ENCODE measurements at places on chromosomes 3 and 15.
A peak's percentile ranks its signal among the peaks of the same experiment; 100 is the strongest.

DNA sequence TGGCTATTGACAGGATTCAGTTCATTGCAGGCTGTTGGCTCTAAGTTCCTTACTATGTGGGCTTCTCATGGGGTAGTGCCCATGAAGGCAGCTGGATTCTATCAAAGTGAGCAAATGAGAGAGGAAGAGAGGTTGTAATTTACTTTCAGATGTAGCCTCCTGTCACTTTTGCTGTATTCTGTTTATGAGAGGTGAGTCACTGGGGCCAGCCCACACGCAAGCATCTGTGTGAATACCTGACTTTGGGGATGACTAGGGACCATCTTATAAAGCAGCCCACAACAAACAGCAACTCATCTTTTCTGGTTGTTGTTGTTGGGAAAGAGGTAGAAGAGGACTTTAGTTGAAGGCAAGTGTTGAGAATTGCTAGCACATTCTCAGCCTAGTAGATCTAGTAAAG is 506.3 kb upstream of the GRM7 start:
- DNase-seq, result no peak

DNA sequence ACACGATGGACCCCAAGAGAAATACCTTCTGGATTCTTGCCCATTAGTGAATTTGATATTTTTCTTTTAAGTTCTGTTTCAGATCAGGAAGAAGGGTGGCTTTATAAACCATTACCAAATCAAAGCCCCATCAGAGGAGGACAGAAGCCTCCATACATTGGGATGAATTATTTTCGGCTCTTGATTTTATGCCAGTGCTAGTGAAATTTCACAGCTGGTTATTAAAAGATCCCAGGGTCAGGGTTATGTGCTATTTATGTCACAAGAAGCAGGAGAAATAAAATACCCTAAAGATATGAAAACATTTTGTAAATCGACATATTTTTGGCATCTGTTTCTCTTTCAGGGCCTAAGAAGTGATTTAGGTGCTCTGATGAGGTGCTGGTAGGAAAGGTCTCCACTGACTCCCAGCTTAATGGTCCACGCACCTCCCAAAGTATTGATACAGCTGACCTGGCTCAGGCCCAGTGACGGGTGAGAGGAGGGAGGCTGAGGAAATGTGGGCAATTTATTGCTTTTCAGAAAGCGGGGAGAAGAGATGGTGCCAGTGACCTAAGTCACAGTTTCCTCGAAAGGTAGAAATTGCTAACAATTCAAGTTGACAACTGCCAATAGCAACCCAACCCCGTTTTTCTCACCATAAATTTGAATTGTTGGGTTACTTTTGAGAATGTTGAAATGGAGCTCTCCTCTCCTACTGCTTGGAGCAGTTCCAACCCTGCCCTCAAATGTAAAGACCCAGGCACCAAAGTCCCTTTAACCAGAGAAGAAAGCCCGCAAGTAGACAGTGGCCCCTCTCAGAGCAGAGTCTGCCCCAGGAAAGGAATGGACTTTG is 315.6 kb upstream of the NR2E3 start:
- DNase-seq, result no peak

- DNase-seq, result no peak
These were observed 7.5 kb downstream of the TMEM40 start for GRCh38 chr3:12751571-12751970.

DNA sequence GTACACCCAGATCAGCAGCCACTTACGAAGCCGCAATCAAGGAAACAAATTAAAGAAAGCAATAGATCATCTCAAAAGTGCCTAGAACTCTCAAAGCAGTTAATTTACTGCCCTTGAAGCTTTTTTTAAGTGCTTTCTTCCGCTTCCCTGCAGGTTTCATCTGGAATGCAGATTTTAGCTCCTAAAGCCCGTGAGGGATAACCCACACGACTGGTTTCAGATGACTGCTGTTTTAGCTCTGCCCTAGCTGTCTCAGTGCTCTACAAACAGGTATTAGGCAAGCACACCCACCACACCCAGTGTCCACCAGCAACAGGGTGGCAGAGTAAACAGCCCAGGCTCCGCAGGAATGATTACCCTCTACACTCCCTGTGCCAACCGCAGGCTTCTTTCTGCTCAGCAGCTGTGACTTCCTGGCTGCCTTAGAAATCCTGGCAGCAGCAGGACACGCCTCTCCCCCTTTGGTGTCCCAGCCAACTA is 126.0 kb downstream of the FMN1 start:
- DNase-seq, result peak; percentile 68

DNA sequence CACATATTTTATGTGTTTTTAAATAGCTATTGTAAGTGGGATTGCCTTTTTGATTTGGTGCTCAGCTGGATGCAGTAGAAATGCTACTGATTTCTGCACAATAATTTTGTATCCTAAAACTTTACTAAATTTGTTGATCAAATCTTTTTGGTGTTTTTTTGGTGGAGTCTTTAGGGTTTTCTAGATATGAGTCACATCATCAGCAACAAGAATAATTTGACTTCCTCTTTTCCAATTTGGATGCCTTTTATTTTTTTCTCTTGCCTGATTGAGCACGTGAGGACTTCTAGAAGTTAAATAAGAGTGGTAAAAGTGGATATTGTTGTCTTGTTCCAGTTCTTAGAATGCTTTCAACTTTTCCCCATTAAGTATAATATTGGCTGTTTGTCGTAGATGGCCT is 51.3 kb downstream of the TLNRD1 start:
- no peak for DNase-seq

- peak; percentile 22 for DNase-seq
These were observed 5.4 kb upstream of the ACSBG1 start for GRCh38 chr15:78239811-78240210.

DNA sequence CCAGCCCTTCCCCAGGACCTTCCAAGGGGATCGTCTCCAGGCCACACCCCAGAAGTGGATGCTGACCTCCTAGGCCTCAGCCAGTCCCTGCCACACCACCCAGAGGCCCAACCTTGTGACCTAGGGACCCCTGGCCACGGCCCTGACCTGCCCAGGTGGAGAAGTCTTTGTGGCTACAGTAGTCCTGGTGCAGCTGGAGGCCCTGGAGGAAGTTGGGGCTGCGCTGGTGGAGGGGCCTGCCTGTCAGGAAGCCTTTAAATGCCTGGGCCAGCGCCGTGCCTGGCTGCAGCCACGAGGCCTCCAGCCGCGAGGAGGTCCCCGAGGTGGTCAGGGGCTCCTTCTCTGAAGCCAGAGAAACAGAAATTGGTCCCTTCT is 23.4 kb downstream of the PLA2G4D start:
- DNase-seq, result peak; percentile 39

GRCh38 chr15:93800805-93801204 is 430.6 kb upstream of the MCTP2 start:
- DNase-seq, result no peak

GRCh38 chr3:45273681-45274515 is 47.8 kb upstream of the TMEM158 start:
- DNase-seq, result no peak

DNA sequence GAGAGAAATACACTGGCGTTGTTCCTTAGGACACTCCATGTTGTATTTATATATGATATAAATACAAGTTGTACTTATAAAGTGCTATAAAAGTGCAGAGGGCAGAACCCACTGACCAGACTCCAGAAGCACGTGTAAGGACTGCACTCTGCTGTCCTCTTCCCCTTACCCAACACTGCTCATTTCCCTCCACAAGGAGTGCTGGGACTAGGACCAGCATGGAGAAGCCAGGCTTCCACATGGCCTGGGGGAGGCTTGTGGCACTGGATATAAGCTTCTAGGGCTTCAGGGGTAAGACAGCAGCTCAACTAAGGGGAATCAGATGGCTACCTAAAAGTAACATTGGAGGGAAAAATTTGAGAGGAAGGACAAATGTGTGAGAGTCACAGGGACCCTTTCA is 556.9 kb downstream of the IGSF11 start:
- no peak for DNase-seq

GRCh38 chr3:150038830-150039229 is 68.1 kb upstream of the PFN2 start:
- no peak for DNase-seq

DNA sequence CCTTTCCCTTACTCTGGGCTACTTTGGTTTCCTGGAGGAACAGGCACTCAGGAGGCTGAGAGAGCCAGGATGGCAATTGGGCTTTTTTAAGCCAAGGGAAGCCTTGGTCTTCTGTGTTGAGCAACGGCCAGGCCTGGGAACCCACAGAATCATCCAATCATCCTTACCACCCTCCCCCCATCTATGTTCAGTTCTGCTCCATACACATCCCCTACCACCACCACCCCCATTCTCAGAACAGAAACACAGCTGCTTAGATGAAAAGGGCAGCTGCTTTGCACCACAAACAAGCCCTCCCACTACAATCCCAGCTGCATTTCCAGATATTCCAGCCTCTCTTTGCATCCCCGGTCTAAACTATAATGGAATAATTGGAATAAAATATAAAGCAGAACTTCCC is 21.0 kb downstream of the SEMA5B start:
- no peak for DNase-seq

DNA sequence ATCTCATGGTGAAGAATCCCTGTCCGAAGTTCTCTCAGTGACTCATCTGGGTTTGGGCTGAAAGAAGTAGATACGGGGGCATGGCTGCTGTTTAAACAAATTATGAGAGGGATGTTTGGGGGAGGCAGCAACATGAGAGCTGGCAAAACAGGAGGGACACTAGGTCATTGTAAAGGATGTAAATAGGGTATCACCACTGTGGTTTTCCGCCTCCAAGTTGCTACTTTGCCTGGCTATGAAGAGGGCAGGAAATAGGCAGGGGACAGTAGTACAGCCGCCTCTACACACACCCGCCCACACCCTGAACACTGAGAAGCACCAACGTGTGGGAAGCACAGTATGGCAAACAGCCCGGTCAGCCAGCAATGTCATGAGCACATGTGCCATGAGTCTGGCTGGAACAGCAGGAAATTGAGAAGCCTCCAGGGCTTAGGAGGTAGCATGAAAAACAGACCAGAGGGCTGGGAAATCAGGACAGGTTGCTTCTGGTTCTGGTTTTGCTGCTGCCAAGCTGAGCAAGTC is 17.1 kb downstream of the HEXA start:
- no peak for DNase-seq

DNA sequence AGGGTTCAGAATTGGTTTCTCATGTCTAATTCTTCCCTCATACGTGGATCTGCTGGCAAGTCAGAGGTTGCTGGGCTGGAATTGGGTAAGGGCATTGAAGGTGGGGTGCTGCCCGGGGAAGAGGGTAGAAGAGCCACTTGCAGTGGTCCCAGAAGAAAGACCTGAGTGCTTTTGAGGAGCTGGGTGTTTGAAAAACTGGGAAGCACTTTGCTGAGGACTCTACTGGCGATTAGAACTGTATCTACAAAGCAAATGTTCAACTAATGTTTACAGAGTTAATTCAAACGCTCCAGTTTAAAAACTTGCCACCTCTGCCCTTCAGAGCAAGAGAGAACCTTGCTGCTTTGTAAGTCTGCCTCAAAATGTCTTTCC is 21.9 kb downstream of the TRIM71 start:
- DNase-seq, result no peak

DNA sequence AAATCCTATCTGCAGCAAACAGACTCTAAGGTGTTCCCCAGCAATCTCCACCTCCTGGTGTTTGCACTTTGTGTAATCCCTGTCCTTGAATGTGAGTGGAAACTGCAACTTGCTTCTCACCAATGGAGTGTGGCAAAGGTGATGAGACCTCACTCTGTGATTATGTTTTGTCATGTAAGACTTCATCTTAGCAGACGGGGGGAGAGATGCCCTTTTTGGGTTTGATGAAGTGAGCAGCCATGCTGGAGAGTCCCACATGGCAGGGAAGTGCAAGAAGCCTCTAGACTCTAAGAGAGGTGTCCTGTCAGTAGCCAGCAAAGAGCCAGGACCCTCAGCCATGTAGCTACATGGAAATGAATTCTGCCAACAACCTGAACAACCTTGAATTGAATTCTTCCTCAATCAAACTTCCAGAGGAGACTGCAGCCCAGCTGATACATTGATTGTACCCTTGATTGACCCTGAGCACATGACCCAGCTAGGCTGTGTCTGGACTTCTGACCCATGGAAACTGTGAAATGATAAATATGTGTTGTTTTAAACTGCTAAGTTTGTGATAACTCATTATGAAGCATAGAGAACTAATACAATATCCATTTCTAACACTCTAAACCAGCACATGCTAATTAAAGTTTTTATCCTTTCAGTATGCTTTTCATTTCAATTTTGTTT is 71.4 kb upstream of the RASGRF1 start:
- no peak for DNase-seq

DNA sequence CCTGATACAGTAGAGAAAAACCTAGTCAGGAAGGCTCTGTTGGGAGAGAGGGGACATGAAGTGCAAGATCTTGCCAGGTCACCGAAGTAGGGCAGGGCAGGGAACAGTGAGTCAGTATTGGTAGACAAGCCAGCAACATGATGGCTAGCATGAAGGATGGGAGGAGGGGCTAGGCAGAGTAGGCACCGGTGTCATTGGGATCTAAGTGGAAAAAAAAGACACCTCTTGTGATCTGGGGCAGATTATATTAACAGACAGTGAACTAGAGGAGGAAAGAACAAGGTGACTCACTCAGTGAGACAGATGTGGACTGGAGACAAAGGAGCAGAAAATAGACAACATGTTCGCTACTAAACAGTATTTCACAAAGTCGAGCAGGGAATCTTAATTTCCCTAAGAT is 149.2 kb upstream of the SLC24A5 start:
- DNase-seq, result no peak

DNA sequence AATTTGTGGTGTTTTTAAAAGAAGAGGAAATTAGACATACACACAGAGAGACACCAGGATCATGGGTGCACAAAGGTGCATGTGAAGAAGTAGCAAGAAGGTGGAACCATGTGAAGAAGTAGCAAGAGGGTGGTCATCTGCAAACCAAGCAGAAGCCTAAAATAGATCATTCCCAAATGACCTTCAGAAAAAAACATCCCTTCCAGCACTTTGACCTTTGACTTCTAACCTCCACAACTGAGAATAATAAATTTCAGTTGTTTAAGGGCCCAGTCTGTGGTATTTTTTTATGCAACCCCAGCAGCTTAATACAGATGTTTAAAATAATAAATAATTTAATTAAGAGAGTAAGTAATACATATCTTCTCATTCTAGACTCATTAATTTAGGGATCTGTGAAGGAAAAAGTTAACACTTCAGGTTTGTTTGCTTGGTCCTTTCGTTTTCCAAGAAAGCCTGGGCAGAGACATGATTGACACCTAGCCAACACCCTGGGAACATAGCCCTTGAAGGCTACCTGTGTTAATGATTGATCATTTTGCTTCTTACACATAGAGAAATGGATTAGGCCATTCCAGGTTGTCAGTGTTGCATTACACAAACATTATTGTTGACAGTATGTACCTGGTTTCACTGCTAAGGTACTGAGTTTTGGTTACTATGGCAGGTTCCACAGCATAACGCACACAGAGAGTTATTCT is 1331.2 kb upstream of the GBE1 start:
- no peak for DNase-seq

- DNase-seq, result no peak
These were observed 347.9 kb upstream of the ATP10A start for GRCh38 chr15:26210980-26211379.

GRCh38 chr3:133152681-133153220 is 114.6 kb downstream of the TMEM108 start:
- DNase-seq, result no peak

Measured in right forelimb (tissue), 1 donor.